ENCODE measurements at places on chromosomes 13 and 19.

DNA sequence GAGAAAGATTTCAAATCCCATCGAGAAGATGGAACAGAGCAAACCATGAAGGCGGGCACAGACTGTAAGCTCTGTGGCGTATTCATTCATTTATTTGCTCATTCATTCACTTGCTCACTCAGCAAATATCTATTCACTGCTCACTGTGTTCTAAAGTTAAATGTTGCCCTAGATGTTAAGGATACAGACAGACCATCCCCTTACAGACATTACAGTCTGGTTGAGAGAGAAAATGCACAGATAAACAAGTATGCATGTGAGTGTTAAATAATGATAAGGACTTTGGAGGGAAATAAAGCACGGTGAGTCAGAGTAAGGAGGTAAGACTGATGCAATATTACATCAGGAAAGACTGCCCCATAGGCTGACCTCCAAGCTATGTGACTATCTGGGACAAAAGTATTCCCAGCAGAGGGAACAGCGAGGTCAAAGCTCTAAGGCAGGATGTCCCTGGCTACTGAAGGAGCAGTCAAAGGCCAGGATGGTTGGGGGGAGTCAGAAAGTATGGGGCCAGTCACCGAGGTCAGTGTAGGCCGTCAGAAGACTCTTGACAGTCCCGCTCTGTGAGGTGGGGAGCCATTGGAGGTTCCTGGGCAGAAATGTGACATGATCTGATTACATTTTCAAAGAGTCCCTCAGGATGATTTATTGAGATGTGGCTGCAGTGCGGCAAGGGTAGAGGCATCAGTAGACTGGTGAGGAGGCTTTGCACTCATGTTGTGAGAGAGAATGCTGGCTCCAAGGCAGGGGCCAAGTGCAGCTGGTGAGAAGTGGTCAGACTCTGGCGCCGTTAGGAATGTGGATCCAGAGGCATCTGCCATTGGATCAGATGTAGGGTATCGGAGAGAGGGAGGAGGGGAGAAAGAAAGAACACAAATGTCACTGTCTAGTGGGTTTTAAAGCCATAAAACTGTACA, 37.9 kb downstream of the MBNL2 start:
- peak; percentile 84 for DNase-seq

- DNase-seq: peak; percentile 79
These were observed 36.4 kb upstream of the IGFL4 start for GRCh38 chr19:46076951-46077814.

GRCh38 chr13:42834946-42835345, 53.6 kb downstream of the FAM216B start:
- DNase-seq: no peak

- DNase-seq: no peak
These were observed 126.2 kb downstream of the LMO7 start for GRCh38 chr13:75762076-75762937.
